Activated CD4-positive, alpha-beta T cell treated with anti-CD3 and anti-CD28 coated beads, Interleukin-2, amount 10 ng/mL, durations not matched to agents 7 days and 5 days (primary cell): ENCODE measurements at places on chromosomes 7 and 10. TPM values are rescaled to one million over a fixed set of nuclear protein-coding genes. Genes with fewer than 3 reads are reported as not detected.

- no peak for DNase-seq
- H3K4me1 ChIP-seq: peaks cover 9% of the 10 kb centered on the region
- H3K27ac ChIP-seq: no peak overlapping the region
- no peak overlapping the region for H3K4me3 ChIP-seq
These were observed 294.5 kb downstream of the ADK start for GRCh38 chr10:74445493-74445892.

DNA sequence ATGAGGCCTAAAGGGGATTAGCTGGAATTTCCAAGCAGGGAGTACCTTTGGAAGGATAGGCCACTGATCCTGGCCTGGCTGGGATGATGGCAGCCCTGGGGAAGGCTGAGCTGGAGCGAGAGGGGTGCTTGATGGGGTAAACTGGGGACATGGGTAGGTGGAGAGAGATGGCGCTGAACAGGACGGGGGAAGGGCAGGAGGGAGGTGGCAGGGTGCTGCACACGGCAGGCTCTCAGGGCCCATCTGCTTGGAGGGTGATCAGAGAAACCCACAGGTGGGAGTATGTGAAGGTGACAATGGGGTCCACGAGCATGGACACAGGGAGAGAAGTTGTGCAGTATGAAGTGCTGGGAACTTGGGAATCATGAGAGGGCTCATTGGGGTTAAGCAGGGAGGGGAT lies 10.3 kb downstream of the MAT1A start:
- H3K36me3 ChIP-seq: no peaks in the 10 kb centered on the region
- H3K4me3 ChIP-seq: no peak overlapping the region
- no peak overlapping the region for H3K27ac ChIP-seq

- H3K4me3 ChIP-seq: no peak overlapping the region
- no peak overlapping the region for H3K27ac ChIP-seq
- no peak for DNase-seq
- peaks cover 19% of the 10 kb centered on the region for H3K27me3 ChIP-seq
- no peaks in the 10 kb centered on the region for H3K36me3 ChIP-seq
These were observed 24.2 kb downstream of the SH2D4B start for GRCh38 chr10:80561950-80562349.

- no peak for DNase-seq
- H3K4me3 ChIP-seq: no peak overlapping the region
- H3K4me1 ChIP-seq: peaks cover 9% of the 10 kb centered on the region
- no peaks in the 10 kb centered on the region for H3K27me3 ChIP-seq
- H3K36me3 ChIP-seq: no peaks in the 10 kb centered on the region
These were observed 41.8 kb downstream of the MTURN start for GRCh38 chr7:30176463-30177109.

GRCh38 chr10:4202938-4203337 lies 417.9 kb upstream of the KLF6 start:
- no peak overlapping the region for H3K4me3 ChIP-seq
- H3K27me3 ChIP-seq: peaks cover 5% of the 10 kb centered on the region
- no peak for DNase-seq
- no peaks in the 10 kb centered on the region for H3K36me3 ChIP-seq

DNA sequence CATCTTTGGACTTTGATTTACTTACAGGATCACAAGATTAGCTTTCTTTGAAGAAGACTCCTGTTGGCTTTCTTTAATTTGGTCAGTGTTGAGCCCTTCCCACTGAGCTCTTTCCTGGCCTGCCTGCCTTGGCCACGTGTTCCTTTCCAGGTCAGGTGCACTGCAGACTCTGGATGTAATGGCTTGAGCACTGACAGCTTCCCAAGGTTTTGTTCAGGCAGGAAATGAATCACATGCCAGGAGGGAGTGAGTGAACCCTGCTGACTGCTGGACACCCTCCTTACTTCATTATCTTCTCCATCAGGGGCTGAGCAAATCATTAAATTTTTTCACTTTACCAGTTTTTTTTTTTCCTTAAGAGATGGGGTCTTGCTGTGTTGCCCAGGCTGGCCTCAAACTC lies 29.8 kb downstream of the SNX10 start:
- no peak for DNase-seq
- no peaks in the 10 kb centered on the region for H3K4me1 ChIP-seq

The OLAH gene
- 1.2 TPM for total RNA-seq
